SIG-M5 (cell line): ENCODE measurements at places on chromosomes 5 and 9.

DNA sequence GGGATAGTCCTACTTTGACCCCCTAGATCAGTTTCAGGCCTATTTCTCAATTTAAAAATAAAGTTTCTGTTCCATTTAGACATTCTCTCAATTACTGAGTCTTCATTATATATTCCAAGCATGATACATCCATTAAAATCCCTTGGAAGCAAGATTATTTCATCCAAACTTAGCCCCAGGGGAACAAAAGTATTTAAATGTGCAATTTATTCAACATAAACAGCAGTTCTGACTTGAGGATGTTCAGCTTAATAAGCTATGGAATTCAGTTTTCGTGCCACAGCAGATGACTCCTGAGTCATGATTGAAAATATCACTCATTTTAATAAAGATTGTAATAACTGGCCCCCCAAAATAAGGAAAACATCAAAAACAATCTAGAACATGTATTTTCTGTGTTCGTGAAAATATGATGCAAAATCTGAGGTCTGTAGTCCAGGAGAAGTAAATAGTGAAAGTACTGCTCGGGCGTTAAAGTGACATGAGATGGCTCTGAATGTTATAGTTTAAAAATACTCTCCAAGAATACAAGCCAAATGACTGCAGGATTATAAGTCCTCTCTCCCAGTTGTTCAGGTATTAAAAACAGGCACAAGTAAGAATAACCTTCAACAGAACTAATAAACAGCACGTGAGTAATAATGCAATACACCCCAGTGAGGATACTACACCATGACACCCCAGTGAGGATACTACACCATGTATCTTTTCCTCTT, 67.1 kb downstream of the RETREG1 start:
- DNase-seq, result no peak

GRCh38 chr5:134063188-134063820, 51.2 kb upstream of the TCF7 start:
- DNase-seq, result no peak

- no peak for DNase-seq
Observed at GRCh38 chr5:57032151-57032551, 80.2 kb upstream of the MIER3 start.

GRCh38 chr9:127444921-127445850, 6.0 kb downstream of the RPL12 start:
- DNase-seq, result no peak

- DNase-seq, result no peak
Observed at GRCh38 chr5:5781335-5781734, 358.9 kb downstream of the ICE1 start.

- no peak for DNase-seq
Observed at GRCh38 chr5:32460702-32461101, 16.2 kb upstream of the ZFR start.

- no peak for DNase-seq
Observed at GRCh38 chr9:92590377-92590776, 54.6 kb upstream of the ECM2 start.

DNA sequence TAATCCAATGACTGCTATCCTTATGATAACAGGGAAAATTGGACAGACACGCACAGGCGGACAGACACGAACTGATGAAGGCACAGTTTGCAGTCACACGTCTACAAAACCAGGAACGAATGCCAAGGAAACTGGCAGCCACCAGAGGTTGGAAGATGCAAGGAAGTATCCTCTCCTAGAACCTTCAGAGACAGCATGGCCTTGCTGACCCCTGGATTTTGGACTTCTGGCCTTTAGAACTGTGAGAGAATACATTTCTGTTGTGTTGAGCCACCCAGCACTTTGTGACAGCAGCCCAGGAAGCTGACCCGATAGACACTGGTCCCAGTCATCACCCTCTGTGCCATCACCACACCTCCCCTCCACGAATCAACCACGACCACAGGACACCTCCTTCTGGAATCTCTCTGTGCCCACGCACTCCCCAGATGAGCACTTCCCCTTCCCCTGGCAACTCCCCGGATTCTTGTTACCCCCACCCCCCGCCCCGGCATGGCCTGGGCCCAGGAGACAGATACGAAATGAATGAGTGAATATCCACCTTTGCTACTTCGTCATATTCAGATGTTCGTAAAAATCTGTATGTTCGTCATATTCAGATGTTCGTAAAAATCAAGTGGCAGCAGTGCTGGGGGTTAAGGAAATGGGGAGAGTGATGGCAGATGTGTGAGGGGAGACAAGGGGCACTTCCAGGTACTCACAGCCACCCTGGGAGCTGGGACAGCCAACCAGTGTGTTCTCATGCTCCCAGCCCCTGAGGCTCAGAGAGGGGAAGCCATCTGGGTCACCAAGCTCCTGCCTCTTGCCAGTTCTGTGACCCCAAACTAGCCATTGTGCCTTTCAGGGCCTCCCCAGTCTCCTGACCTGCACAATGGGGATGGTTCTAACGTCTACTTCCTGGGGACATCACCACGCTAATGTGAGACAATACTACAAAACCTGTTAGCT, 18.5 kb downstream of the GBGT1 start:
- DNase-seq, result no peak

DNA sequence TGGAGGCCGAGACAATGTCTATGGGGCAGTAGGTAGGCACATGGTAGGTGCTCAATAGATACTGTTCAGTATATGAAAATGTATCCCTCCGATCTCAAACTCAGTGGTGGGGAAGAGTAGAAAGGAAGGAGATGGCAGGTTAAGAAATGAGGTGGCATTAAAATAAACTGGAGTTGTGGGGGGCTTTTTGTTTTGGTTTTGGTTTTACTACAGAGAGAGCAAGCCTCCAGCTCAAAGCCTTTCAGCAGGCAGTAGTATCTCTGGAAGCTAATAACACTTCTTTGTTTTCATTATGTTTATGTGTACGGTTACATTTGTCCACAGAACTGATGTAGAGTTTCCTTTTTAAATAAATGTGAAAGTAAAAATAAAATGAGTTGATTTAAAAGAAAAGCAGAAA, 8.6 kb downstream of the MFAP3 start:
- no peak for DNase-seq

DNA sequence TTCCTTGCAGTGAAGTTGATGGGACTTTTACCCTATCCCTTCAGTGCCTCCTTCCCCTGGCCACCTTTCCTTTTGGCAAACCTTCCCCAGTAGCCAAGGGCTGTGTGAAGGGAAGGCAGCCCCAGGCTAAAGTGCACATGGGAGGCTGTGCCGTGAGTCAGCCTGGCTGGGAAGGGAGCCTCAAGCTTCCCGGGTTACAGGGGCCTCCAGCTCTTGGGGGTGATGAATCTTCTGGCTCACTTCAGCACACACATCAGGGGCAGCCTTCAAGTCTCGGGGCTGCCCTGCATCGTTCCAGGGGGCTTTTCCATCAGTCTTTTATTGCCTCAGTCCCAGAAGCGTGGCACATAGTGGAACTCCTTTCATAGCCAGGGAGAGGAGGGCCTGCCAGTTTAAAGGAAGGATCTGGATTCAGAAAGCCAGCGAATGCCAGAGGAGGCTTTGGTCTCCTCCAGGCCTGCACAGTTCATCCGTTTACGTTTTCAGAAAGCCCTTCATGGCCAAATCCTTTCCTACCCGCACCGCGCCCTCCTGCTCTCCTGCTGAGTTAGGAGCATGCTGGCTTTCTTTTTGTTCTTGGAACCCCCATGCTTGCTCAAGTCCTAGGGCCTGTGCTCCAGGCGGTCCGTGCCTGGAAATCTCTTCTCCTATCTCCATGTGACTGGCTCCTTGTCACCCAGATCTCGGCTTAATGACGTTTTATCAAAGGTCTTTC, 134.8 kb upstream of the KLF4 start:
- no peak for DNase-seq

DNA sequence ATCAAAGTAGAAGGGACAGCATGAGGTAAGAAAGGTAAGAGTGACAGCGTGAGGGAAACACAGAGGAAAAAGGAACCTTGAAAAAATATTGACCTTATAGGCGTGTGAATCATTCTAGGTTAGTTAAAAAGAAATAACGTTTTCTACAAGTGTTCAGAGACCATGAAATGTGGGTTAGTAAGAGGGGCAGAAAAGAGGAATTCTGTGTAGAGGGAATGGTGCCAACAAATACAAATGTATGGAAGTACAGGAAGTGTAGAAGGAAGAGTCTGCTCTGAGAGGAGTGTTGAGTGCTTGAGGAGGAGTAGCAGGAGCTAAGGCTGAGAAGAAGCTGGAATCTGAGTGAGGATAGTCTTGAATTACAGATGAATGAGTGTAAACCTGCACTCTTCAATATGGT, 418.6 kb upstream of the RIOK2 start:
- DNase-seq, result no peak

DNA sequence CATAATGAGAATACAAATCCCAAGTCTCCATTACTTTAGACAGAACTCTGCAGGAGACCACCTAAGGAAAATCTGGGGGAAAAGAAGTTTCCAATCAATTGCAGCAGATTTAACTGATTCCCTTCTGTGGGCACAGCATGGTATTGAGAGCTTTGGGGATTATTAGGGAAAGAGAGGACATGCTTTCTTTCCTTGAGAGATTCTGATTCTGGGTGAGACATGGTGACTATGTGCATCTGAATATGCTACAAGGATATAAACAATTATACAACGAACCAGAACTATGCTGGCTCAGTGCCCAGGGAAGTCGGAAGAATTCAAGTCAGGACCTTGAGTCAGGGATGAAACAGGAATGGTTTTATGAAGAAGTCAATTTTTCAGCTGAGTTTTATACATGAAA, 183.7 kb downstream of the PDE4D start:
- no peak for DNase-seq

DNA sequence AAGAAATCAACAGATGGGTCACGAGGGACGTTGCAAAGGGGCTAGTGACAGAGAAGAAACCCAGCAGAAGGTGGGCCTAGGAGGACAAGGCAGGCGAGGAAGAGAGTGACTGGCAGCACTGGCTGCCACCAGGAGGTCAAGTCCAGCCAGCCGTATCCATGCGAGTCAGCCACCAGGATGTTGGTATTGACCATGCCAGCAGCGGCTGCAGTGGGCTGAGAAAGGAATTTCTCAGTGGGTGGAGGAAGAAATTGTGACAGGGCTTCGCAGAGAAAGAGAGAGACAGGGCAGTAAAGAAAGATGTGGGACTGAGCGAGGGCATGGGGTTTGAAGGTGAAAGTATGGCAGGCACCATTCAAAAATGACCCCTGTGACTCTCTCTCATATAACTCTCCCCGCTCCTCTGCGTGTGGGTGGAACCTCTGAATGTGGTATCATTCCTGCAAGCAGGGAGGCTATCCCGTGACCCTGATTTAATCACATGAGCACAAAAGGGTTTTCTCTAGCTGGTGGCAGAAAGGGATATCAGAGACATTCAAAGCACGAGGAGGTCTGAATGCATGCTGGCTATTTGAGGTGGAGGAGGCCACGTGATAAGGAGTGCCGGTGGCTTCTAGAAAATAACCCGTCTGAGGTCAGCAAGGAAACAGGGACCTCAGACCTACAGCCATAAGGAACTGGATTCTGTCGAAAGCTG, 45.4 kb upstream of the FBXW11 start:
- no peak for DNase-seq
